ENCODE measurements at places on chromosomes 5 and 9. TPM values are rescaled to one million over a fixed set of nuclear protein-coding genes. Genes with fewer than 3 reads are reported as not detected.

The SPATA6L gene
- total RNA-seq = 6.7 TPM

DNA sequence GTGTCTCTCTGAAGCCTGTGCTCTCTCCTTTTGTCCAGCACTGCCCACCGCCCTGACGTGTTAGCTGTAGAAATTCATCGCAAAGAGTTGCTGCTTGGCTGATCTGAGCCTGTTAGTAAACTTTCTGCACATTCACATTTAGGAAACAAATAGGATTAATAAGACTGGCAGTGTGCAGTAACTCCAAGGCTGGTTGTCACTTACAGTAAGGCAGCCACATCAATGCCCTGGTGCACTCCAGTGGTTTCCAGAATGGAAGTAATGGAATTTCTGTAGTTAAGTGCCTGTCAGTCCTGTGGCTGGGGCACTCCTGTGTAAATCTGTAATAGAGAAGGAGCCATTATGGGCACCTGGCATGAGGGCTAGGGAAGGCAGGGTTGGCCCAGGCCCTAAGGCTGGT is 70.6 kb downstream of the DOCK2 start:
- DNase-seq = no peak
- H3K4me1 ChIP-seq = no peaks in the 10 kb centered on the region
- no peak overlapping the region for H3K27ac ChIP-seq
- no peaks in the 10 kb centered on the region for H3K36me3 ChIP-seq
- no peaks in the 10 kb centered on the region for H3K27me3 ChIP-seq

DNA sequence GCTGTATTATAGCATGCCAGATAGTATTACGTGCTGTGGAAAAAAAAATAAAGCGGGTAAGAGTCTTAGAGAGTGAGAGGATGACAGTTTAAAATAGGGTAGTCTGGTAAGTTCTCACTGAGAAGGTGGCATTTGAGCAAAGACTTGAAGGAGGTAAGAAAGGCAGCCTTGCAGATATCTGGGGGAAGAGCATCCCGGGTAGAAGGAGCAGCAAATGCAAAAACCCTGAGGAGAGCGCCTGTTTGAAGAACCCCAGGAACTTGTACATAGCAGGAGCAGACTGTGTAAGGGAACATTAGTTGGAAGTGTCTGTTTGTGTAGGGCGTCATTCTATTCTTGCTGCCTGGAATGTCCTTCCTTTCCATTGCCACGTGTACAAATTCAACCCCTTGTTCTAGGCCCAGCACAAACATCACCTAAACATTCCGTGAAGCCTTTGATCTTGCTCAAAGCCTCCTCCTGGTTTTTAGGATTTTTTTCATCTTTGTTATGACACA is 2.6 kb downstream of the AP3S1 start:
- DNase-seq = no peak
- H3K4me1 ChIP-seq = peaks cover 20% of the 10 kb centered on the region
- peak overlapping the region; percentile 71 for H3K27ac ChIP-seq
- no peaks in the 10 kb centered on the region for H3K36me3 ChIP-seq

DNA sequence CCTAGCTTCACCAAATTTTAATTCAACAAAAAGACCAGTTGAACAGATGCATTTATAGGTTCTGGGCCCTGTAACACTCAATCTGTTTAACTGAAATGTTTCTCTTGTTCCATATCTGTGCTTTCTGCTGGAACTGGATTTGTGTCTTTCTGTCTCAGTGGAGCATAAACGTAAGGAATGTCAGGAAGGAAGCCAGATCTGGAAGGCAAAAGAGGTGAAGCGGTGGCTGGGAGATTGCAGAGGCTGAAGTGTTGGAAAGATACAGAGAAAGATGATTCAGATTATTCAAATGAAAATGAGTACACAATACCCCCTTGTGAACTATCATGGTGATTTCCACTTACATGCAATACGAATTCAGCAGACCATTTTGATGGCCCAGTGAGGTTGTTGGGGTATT is 406.8 kb downstream of the BRINP1 start:
- no peak overlapping the region for H3K27ac ChIP-seq
- DNase-seq = no peak
- no peaks in the 10 kb centered on the region for H3K27me3 ChIP-seq
- H3K36me3 ChIP-seq = no peaks in the 10 kb centered on the region
